ENCODE measurements at places on chromosomes 16 and 17. TPM values are rescaled to one million over a fixed set of nuclear protein-coding genes. Genes with fewer than 3 reads are reported as not detected.

Gene DOC2A
- total RNA-seq = 0.17 TPM

Gene ADAP2
- total RNA-seq = 5.1 TPM

Gene CIAPIN1
- 75.6 TPM for total RNA-seq

Gene FBXO39
- total RNA-seq = not detected

Gene CCL4L2
- total RNA-seq = not detected

DNA sequence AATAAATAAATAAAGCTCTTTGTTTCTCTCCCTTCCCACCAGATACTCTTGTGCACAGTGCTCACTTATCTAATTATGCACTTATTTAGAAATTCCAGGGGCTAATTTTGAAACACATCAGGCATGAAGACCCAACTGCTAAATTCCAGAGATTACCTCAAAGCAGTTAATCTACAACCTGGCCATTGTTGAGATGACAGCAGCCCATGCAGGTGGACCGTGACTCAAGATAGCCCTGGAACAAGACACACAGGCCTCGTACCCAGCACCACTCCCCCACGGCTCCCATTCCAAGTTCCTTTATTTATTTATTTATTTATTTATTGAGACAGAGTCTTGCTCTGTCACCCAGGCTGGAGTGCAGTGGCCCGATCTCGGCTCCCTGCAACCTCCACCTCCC lies 60.1 kb upstream of the NPEPPS start:
- DNase-seq = peak; percentile 50

DNA sequence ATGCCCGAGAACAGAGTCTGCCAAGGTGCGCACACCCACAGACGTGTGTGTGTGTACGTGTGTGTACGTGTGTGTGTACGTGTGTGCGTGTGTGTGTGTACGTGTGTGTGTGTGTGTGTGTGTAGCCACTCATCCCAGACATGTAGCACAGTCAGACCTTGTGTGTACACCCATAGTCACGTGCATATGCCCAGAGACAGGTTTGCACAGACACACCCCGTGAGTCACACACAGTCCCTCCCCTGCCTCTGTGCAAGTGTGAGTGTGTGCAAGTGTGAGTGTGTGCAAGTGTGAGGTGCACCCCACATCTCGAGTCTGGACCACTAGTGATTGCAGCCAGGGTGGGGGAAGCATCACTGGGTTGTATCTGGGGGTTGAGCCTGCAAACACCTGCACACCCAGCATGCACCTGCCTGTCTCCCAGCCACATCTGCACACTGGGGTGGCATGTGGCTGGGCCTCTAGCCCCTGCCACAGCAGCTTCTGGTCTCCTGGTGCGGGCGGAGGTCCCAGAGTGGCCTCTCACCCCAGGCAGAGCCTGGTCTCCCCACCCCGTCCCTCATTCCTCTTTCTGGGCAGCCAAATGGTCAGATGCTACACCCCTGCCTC lies 23.6 kb downstream of the BAHCC1 start:
- no peak for DNase-seq

DNA sequence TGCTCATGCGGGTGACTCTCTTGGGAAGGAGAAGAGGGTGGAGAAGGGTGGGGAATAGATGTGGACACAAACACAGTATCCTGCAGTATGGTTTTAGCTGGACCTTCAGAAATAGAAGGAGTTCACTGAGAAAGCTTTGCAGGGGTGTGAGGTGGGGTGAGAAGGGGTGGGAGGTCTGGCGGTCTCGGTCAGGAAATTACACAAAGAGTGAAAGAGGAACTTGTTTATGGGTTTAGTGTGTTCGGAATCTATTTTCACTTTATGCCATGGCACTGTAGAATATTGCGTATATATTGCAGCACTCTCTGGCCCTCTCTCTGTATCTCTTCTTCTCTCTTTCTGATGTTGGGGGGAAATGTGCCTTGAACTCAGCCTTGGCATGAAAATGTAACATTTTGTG lies 148.2 kb upstream of the GOT2 start:
- no peak for DNase-seq

DNA sequence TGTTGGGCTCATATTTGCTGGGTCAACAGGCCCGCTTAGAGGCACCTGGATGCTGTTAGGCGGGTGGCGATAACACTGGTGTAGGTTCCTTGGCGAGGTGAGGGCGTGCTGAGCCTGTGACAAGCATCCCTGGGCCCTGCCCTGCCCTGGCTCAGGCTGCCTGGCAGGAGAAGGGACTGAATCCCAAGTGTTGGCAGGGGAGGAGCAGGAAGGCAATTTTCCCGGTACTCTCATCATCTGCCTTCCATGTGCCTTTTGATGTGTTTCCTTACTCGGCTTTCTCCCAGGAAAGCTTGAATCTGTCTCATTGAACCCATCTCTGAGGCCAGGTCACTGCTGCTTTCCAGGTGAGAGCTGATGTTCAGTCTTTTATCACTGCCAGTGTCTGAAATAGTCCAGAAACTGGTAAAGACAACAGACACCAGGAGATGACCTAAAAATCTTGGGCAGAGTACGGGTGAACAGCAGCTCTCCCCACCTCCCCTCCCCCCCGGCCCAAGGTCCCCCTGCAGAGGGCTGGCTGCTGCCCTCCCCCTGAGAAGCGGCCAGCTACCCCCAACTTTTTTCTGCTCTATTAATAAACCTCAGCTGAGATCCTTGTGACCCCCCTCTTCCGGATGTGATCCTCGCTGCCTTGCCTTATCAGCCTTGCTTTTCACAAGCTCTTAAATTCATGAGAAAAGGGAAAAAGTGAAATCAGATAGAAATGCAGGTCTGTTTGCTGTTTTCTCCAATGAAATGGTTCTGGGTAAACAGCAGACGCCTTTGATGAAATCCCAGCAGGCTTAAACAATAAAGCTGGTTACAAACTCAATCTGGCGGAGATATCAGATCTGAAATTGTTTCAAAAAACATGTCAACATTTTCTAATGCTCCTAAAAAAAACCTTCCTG lies 29.0 kb downstream of the RTN4RL1 start:
- no peak for DNase-seq

- no peak for DNase-seq
Measured at GRCh38 chr17:82552580-82552979, 33.0 kb downstream of the FOXK2 start.

DNA sequence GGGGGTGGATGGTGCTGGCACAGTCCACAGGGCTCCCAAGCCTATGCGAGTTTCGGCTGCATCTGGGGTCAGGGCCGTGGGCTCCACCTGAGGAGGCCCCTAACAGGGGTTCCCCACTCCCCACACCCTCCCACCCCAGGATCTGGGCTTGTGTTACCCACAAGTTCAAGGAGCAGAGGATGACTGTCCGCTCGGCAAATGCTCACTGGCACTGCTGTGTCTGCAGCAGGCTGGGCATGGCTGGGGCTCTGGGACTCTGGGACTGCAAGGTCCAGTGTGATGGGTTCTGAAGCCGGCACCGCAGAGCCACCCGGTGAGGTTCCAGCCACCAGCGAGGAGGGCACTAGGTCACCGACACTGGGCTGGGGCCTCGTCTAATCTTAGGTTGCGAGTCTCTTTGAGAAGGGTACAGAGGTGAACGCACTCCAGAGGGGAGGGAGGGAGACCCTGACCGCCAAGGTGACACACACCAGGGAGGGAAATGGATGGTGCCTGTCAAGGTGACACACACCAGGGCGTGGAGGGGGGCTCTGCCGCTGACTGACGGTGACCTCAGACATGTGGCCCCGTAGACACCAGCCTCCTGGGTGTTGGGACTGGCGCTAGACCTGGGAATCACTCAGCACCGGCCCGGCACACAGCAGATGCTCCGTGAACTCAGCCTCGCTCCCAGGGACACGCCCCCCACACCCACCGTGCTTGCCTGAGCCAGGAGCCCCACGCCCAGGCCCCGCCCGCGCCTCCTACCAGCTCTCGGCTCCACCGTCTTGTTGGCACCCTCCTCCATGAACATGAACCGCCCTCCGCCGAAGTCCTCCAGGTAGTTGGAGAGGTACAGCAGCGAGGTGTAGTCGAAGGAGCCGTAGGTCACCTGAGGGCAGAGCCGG lies 20.5 kb upstream of the HEXD start:
- DNase-seq = no peak

DNA sequence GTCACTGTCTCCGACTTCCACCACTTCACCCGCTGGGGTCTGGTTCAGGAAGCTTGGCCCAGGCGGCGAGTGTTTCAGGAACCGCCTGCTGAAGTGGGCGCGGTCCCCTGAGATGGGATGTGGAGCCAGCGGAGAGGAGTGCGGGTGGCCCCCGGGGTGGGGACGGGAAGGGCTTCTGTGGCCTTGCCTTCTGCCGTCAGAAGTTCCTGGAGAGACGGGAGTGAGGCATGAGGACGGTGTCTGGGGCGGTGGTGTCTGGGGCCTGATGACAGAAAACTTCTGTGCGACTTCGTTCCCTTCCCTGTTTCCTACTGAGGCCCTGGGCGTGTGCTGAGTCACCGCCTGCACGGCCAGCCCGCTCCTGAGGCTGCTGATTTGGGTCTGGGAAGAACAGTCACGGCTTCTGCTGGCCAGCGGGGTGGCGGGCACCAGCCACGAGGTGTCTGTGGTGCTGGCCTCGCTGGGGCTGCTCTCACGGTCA lies 12.3 kb upstream of the NLRC3 start:
- no peak for DNase-seq

DNA sequence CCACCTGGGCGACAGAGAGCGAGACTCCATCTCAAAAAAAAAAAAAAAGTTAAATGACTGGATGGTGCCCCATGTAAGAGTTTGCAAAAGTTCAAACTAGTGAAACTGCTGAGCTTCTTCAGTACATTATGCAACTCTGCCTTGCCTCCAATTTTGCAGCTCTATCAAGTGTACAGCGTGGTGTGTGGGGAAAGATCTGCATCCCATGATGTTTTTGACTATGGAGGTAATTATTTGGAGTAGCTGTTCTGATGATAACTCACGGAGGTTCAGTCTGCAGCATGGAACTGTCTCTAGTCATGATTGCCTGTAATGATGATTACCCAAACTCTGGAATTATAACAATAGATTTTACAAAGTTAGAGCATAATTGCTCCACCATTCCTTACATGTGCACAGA lies 149.6 kb downstream of the PITPNC1 start:
- DNase-seq = no peak

DNA sequence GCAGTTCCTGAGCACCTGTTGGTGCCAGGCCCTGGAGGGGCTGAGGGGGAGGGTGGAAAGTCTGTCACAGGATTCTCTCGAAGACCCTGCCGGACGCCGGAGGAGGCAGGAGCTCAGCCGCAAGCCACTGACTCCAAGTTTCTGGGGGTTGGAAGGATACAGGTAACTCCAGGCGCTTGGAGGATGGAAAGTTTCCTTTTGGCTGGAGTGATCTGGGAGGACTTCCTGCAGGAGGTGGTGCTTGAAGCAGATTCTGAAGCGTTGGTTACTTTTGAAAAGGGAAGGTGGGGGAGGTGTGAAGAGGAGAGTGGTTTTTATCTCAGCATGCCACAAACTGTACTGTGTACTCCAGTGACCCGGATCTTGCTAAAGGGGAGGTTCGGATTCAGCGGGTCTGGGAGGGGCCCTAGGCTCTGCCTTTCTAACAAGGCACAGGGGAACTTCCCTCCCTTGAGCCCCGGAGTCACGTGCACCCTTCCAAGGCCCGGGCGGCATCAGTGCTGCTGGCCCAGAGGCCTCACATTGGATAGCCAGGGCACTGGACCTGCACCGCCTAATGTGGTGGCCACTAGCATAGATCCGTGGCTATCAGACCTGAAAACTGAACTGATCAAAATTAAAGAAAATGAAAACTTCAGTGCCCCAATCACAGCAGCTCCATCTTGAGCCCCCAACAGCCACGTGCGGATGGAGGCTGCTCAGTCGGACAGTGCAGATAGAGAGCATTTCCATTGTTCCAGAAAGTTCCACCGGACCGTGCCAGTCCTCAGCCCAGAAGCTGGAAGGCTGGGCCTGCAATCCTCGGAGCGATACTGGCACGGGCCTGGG lies 42.2 kb upstream of the GSE1 start:
- no peak for DNase-seq

DNA sequence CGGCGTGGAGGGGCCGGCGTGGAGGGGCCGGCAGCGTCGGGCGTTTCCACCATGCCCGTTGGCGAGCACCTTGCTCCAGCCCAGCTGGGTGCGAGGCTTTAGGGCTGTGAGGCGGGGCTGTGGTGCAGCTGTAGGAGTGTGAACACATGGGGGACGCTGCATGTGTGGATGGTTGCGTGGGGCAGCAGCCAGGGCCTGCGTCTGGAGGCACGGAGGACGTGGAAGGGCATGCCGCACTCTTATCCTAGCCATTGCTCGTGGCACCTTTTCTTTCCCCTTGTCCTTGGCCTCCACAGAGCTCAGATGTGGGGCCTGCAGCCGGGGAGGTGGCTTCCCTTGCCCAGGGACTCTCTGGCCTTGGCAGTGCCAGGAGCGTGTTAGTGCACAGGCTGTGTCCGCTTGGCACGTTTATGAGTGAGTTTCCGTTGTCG lies 47.8 kb downstream of the PDPK1 start:
- DNase-seq = no peak

- DNase-seq = no peak
Measured at GRCh38 chr17:60230358-60230757, 80.6 kb downstream of the CA4 start.

- no peak for DNase-seq
Measured at GRCh38 chr16:68417711-68418301, 30.5 kb downstream of the SMPD3 start.

GRCh38 chr17:60599620-60600489 lies at the start of gene PPM1D:
TSS of gene PPM1D (plus strand) at chr17:60600193. CDS start at chr17:60600415, 222 bp downstream.
- no peak for DNase-seq

- DNase-seq = no peak
Measured at GRCh38 chr17:38464251-38464722, 36.0 kb downstream of the ARHGAP23 start.

GRCh38 chr17:56142781-56143180 lies 10.5 kb upstream of the ANKFN1 start:
- no peak for DNase-seq

DNA sequence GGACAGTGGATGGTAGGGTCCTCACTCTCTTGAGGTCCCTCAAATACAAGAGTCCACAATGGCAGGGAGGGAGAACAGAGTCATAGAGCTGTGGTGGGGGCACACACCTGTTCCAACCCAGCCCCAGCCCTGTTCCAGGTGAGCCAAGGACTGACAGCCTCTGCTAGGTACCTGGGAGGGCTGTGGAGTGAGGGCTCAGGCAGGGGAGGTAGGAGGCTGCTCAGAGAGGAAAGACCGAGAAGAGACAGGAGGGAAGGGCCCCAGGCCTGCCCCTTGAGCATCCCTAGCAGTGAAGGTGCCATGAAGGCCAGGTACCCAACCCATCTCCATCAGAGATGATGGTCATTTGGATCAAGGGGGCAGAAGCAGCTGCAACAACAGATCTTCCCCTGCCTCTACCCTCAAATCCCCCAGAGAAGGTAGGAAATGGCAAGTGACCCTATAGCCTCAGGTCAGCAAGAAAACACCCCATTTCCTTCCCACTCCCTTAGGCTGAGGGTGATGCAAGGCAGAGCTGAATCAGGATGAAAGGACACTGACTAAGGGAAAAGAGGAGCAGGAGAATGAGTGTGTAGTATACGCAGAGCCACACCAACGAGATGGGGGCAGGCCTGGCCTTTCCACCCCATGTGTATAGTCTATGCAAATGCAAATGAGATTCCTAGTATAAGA lies 28.6 kb downstream of the CD300LG start:
- no peak for DNase-seq

DNA sequence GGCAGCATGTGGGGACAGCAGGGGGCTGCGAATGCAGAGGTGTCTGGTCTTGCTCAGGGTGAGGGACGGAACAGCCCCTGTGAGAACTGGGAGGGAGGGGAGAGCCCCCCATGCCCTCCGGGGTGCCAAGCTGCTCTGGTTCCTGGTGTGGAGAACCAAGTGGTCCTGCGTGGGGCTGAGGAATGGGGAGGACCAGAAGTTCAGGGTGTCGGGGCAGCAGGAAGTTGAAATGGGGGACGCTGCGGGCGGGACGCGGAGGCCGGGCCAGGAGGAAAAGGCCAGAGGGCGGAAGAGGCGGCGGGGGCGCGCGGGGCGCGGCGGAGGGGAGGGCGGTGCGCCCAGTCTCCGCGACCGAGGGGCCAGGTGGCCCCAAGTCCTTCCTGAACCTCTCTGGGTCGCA lies 3.6 kb downstream of the ALDH3A1 start:
- DNase-seq = no peak

GRCh38 chr17:9238340-9239245 lies 217.3 kb downstream of the NTN1 start:
- DNase-seq = no peak
